ENCODE measurements at places on chromosomes 16 and 17.

- DNase-seq: no peak
Measured at GRCh38 chr17:28992625-28993600, 12.9 kb downstream of the SEZ6 start.

DNA sequence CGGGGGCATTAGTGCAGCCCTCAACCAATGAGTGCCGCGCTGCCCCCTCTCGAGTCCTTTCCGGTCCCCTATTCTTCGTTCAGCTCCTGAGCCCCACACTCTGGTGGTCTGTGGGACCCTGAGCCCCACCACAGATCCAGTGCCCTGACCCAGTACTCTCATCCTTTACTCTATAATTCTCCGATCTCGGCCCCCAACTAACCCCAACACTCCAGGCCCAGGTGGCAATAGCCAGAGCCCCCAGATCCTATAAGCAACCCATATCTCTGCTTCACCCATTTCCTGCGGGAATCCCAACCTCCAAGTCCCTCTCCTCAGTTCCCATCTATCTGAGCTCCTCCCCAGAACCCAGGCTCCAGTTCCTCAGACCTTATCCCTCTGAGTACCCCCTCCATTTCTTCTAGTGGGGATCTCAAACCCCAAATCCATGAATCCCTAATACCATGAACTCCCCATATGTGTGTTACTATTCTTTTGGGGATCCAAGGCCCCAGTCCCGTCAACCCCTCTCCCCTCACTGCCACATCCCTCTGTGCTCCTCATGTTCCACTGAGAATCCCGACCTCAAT is 1.0 kb upstream of the TBC1D10B start:
- DNase-seq: no peak

DNA sequence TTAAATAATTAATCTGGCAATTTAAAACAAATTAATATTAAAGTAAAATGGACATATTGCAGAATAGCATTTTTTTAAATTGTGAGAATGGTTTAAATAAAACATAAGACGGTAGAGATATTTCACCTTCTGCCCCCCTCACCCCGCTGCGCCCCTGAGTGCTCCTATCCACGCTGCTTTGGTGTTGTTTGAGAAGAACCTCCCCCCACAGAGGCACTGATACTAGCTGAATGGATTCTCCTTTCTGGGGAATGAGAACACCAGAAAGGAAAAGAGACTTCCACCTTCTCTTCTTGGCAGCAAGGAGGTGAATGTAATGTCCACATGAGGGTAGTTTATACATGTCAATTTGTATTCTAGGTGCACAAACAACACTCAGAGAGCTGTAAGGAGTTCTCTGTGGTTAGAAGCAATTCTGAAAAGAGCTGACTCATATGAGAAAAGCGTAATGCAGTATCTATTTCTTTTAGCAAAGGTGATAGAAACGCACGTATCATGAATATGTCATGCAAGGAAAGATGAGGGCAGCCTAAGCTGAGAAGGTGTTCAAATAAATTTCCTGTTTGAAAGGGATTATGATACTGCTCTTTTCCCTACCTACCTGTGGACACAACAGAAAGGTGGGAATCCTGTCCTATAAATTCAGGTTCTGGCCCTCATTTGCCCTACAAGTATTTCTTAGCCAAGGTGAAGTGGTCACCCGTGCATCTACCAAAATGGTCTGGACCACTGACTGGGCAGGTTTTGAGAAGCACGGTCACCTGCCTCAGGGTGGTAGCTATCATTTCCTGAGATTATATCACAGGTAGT is 126.9 kb downstream of the PARN start:
- no peak for DNase-seq

DNA sequence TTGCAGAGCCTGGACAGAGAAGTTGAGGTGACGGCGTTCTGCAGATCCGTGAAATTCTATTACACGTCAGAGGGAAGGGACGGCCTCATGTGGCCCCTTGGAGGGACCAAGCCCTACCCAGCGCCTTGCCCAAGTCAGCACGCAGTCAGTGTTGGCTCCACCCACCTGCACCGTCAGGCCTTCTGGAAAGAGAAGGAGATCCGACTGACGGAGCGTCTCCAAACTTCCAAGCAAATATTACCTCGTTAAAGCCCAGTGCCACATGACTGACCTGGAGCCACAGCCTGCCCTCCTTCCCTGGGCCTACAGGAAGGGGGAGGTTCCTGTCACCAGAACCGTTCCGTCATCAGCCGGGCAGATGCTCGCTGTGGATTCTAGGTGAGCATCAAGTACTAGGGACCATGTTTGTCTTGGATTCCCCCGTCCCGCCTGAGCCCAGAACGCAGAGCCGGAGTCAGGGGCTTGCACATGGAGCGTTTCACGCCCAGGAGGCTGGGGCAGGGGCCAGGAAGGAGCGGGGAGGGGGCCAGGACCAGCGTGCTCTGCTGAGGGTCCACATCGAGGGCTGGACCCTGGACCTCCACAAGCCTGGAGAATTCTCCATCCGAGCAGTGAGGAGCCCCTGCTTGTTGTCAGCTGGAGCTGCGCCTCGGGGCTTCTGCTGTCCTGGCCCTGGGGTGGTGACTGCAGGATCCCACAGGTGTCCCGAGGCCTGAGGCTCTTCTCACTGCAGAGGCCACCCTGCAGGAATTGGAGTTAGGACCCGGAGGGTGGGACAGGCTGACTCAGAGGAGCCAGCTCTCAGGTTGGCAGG is 22.6 kb upstream of the METRNL start:
- DNase-seq: no peak

DNA sequence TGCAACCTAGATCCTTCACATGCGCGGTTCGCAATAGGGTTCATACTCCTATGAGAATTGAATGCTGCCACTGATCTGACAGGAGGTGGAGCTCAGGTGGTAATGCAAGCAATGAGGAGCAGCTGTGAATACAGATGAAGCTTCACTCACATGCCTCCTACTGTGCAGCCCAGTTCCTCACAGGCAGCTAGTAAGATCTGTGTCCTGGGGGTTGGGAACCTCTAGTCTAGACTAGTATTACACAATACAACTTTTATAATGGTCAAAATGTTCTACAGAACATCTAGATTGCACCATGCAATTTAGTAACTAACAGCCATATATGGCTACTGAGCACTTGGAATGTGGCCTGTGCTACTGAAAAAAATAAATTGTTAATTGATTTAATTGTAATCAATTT is 26.7 kb downstream of the ABCA5 start:
- no peak for DNase-seq

DNA sequence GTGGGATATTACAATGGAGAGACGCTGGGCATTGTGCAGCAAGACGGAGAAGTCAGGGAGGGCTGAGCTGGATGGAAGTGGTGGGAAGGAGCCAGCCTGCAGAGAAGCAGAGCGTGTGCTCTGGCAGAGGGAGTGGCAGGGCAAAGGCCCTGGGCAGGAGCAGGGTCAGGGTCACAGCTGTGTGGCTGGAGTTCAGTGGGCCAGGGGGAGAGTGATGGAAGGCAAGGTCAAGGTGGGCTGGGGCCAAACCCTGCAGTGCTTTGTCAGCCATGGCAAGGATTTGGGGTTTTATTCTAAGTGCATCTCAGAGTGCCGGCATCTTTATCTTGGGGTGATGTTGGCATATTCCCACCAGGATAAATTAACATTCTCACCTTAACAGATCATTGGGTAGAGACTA is 31.9 kb upstream of the C16orf78 start:
- no peak for DNase-seq

DNA sequence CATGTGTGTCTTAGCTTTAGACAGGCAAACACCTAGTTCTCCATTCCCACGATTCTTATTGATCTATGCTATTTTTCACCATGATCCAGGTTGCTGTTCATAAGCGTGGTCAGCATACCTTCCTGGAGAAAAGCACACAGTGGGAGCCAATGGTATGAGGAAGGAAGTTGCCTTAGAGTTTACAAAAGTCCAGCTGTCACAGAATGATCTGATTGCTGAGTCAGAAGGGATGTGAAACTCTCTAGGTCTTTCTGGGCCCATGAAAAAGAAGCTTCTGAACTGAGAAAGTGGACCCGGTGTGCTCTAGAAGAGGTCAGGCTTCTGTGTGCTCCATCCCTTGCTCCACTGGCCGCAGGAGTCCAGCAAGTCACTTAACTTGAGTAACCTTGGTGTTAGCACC is 71.0 kb upstream of the CCL1 start:
- no peak for DNase-seq

DNA sequence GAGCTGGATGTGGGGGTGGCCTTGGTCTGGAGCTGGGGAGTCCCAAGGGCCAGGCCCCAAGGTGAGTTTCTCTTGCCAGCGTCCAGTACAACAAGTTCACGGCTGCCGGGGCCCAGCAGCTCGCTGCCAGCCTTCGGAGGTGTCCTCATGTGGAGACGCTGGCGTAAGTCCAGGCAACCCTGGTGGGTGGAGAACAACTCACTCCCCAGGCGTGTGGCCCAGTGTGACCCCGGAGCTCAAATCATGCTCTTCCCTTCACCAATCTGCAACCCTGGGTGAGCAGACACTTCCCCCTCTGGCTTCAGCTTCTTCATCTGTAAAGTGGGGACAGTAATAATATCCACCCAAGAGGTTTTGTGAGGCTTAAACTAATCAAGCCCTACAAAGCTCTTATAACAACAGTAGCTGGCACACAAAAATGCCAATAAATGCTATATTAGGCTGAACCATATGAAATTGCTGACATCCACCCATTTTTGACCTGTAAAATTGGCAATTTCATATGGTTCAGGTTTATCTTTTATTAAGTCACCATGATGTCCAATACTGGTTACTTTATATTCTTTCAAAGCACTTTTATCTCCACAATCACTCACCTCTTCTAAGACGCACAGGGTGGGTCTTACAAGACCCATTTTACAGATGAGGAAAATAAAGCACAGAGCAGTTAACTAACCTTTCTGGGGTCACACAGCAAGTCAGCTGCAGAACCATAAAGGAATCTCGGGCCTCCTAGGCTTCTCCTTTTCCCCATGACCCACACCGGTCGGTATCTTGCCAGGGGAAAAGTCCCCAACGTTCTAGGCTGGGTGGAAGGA is 19.7 kb downstream of the DEXI start:
- no peak for DNase-seq

- DNase-seq: no peak
Measured at GRCh38 chr16:83549316-83550182, 258.2 kb upstream of the HSBP1 start.

GRCh38 chr16:69773260-69773947 is 11.3 kb downstream of the WWP2 start:
- DNase-seq: no peak

- DNase-seq: no peak
Measured at GRCh38 chr16:87185308-87185707, 131.9 kb downstream of the C16orf95 start.

- no peak for DNase-seq
Measured at GRCh38 chr16:82093666-82094300, 58.7 kb downstream of the HSD17B2 start.

DNA sequence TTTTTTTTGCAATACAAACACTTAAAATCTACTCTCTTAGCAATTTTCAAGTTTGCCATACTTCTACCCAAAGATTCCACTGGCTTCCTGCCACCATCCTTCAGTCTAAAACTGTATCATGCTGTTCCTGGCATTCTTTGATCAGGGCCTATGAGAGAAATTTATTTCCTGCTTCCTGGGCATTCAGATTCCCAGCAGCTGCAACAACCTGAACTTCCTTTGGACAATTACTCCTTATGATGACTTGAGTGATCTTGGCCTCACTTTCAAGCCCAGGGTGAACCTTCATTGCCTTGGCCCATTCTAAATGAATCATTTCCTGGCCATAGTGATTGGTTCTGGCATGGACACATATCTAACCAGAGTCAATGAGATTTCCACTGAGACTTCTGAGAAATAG is 18.0 kb upstream of the MON1B start:
- DNase-seq: no peak

DNA sequence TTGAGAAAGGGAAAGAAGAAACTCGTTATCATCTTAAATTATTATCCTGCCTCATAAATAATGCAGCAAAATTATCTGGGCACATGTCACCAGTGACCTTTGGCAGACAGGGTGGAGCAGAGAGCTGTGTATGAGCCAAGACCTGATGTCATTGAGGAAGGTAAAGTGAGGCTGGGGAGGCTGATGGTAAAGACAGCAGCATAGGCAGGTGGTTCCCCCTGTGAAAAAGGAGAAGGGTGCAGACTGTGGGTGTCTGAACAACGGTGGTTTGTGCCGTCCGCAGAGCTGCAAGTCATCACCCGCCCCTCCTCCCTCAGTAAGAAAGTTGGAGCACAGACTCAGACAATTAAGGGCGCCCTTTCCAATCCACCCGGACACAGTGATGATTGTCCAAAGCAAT is 30.8 kb upstream of the METTL16 start:
- no peak for DNase-seq

DNA sequence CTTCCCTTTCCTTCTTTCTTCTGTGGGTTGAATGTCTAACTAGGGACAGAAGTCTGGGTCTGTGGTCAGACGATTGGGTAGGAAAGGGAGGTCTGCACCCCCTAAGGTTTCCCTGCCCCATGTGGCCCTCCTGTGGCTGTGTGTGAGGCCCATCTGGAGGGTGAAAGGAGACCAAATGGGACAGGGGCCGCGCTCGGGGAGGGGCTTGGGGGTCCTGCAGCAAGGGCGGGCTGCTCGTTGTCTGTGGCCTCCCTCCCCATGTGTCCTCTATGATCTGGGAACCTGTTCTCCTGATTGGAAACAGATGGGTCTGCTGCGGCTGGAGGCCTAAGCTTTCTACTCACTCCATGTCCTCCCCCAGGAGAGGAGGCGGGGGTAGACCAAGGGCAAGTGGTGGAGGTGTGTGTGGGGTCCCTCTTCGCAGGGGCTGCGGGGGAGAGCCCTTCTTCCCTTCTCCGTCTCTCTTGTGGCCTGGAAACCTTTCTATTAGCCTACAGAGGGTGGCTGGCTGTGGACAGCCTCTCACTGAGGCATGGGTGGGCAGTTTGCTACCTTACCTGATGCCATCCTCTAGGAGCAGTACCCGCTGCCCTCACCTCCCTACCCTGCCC is 18.6 kb downstream of the IGFBP4 start:
- DNase-seq: no peak

- no peak for DNase-seq
Measured at GRCh38 chr16:3131755-3132377, 3.0 kb upstream of the ZNF213 start.

GRCh38 chr17:4221899-4222659 is 41.7 kb downstream of the ANKFY1 start:
- no peak for DNase-seq

DNA sequence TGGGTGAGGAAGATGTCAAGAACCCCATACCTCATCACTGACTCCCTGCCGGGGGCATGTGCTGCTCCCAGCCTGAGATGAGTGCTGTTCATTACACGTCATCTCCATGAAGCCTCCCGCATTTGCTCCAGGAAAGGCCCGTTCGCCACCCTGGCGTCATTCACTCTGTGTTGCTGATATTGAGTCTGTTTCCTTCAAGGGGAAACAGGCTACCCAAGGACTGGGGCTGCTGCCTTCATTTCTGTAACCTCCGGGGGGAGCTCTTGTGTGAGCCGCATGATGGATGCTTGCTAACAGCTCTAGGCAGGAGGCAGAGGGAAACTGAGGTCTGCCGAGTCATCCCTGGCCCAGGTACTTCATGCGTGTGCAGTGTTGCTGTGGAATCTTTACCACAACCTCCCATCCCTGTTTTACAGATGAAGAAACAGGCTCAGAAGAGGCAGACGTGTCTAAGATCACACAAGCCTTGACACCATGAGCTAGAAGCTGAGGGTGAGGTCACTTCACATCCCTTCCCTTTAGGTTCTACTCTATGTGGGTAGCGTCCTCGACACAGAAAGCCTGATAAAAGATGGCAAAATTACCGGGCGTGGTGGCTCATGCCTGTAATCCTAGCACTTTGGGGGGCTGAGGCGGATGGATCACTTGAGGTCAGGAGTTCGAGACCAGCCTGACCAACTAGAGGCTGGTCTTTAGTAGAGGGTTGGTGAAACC is 3.5 kb upstream of the ARMC5 start:
- DNase-seq: no peak
